ENCODE measurements at places on chromosomes 1 and 21.
A peak's percentile ranks its signal among the peaks of the same experiment; 100 is the strongest.

DNA sequence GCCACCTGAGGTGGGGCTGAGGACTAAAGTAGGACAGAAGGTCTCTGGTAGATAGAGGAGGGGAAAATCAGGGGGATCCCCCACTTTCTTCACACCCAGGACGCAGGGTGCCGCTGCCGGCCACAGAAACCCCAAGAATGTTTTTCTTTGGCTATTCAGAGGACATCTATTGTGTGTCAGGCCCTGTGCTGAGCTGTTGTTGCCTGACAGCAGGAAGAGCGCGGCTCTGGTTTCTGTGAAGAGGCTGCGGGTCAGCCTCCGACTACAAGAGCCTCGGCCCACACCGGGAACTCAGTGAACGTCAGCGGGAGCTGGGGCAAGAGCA is 407 bp upstream of the PIGV start:
- DNase-seq: peak; percentile 25

DNA sequence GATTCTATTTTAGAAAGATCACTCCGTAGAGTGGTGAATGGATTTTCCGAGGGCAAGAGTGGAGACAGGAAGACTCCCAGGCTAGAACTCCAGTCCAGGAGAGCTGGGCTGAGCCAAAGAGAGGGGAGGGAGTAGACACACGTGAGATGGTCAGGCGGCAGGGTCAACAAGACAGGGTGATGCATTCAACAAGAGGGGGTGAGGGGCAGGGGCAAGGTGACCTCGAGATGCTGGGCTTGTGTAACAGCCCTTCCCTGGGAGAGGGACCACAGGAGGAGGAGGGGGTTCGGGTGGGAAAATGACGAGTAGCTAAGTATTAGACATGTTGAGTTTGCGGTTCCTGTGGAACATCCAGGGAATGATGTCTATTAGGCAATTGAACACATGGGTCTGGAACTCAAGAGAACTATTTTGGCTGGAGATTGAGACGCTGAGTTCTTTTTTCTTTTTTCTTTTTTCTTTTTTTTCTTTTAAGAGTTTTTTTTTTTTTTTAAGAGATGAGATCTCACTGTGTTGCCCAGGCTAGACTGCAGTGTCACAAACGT is 13.3 kb downstream of the RSPO1 start:
- no peak for DNase-seq

- DNase-seq: no peak
These were observed 123.7 kb downstream of the ACTL8 start for GRCh38 chr1:17878837-17879236.

DNA sequence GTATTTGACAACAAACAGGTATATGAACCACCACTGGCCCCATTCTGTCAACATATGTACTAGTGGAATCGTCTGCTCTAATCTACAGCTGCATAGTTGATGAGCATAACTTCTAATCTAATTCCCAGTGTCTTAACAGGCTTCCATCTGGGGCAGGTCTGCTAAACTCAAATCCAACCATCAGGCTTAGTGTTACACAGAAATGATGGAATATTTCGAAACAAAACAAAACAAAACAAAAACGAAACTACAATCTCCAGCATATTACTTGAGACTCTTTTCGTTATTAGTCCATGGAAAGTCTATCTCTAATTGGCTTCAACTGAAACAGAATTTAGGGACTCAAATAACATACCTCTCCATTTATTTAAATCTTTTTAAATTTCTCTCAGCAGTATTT is 37.6 kb downstream of the DIPK1A start:
- DNase-seq: no peak

DNA sequence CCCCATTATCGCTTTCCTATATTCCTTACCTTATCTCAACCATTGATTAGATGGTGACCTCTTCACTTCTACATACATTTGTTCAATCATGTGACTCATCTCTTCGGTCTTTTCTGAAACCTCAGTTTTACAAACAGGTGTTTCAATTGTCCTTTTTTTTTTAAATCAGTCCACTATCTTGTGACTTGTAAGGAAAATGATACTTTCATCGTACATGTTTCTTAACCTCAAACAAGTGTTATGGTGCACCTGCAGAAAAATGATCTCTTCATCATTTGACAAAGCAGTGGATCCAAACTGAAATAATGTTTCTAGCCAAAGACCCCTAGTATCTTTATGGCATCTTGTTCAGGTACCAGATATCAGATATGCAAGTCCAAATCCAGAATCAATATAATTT is 1157.2 kb downstream of the MRPL39 start:
- DNase-seq: no peak

- DNase-seq: no peak
These were observed 7.9 kb upstream of the AMPD1 start for GRCh38 chr1:114703242-114703641.

DNA sequence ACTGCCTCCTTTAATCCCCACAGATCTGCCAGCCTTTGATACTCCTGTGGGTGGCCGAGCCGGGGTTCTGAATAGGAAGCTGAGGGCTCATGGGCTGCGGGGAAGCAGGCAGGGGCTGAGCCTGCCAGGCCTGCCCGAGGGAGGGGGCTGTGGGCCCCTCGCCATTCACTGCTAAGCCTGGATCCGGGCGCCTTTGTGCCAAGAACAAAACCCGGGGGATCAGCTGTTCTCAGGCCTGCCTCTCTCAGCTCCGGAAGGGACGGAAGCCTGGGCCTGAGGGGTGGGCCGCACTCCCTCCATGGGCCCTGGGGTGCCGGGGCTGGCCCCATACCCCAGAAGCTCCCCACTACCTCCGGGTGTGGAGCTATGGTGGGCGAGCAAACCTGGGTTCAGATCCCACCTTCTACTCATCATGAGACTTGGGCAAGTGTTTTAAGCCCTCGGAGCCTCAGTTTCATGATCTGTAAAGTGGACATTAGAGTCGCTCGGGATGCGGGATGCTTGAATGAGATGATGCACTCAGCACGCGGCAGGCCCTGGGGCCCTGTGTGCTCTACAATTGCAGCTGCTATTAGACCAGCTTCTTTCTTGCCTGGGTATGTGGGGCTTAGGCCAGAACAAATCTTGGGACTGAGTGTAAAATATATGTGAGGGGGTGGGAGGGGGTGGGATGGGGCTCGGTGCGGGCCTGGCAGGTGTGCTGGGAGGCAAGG is 19.2 kb upstream of the EPHA2 start:
- DNase-seq: no peak

GRCh38 chr1:224623310-224623714 is 7.2 kb downstream of the CNIH3 start:
- DNase-seq: no peak

- no peak for DNase-seq
These were observed 269.5 kb downstream of the HHAT start for GRCh38 chr1:210598135-210598652.

DNA sequence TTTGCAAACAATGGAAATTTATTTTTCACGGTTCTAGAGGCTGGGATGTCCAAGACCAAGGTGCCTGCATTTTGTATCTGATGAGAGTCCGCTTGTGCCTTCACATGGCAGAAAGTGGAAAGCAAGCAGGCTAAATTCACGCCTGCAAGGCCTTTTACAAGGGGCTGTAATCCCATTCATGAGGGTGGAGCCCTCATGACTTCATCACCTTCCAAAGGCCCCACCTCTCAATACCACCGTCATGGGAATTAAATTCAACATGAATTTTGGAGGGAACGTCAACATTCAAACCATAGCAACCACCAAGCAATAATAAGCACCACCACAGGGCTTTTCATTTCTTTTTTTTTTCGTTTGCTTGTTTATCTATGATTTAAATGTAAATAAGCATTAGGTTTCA is 115.3 kb downstream of the C1orf21 start:
- DNase-seq: no peak
